ENCODE measurements at places on chromosomes 16 and 17. TPM values are rescaled to one million over a fixed set of nuclear protein-coding genes. Genes with fewer than 3 reads are reported as not detected.

GRCh38 chr17:57818066-57818465 is 31.8 kb downstream of the MRPS23 start:
- no peak for DNase-seq

DNA sequence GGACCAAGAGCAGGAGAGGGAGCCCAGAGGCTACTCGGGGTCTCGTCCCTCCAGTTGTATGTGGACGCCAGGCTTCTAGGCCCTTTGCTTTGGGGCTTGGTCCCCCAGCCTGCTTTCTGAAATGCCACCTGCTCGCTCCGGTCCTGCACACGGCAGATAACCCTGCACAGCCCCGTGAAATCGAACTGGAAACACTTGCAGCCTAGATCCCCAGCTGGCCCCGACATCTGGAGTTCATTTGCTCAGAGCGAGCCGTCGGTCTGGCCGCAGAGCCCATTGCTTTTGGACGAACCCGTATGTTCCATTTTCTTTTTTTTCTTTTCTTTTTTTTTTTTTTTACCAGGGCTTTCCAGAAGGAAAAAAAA is 22.9 kb downstream of the C1QTNF1 start:
- no peak for DNase-seq

GRCh38 chr16:1933097-1933661 is 9.8 kb downstream of the MSRB1 start:
- no peak for DNase-seq

- DNase-seq, result no peak
These were observed 40.8 kb upstream of the SEC14L1 start for GRCh38 chr17:77099997-77100396.

DNA sequence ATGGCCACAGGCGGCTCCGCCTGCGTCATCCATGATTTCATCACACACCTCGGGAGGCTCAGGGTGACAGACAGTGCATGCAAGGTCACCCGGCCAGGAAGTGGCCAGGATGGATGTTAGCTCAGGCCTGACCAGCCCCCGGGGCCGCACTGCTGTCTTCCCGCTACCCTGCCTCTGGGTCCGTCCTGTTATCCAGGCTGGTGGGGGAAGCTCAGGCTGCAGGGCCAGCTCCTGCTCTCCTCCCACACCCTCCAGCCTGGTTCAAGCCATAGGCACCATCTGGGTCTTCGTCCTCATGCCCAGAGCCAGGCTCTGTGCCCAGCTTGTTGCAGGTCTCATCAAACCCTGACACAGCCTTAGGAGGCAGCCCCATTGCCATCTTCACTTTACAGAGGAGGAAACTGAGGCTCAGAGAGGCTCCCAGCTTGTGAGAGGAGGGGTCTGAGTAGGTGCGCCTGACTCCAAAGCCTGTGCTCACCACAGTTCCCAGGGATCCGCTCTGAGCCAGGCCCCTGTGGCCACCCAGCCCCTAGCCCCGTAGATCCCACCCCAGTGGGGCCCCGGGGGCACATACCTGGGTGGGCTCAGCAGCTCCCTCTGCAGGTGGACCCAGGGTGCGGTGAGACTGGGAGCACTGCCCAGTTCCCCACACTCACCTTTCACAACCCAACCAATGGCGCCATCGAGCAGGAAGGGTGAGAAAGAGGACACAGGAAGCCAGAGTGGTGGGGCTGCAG is 412 bp upstream of the ADGRG3 start:
- DNase-seq, result no peak

DNA sequence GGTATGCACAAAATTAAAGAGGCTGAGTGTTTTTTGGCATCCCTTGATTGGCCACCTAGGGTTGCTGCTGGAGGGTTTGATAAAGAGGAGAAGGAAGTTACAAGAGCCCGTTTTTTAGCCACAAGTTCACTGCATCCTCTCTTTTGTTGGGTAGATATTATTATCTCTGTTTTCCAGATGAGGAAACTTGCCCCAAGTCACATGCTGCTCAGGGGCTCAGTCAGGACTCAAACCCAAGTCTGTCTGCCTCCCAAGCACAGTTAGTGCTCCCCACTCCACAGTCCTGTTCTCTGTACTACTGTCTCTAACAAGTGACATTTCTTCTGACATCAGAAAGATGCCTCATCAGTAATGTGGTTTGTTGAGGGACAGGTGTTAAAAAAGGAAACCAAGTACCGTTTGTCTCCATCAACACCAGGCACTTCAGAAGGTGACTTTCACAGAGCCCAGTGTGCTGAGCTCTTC is 1.4 kb downstream of the NT5M start:
- DNase-seq, result no peak

DNA sequence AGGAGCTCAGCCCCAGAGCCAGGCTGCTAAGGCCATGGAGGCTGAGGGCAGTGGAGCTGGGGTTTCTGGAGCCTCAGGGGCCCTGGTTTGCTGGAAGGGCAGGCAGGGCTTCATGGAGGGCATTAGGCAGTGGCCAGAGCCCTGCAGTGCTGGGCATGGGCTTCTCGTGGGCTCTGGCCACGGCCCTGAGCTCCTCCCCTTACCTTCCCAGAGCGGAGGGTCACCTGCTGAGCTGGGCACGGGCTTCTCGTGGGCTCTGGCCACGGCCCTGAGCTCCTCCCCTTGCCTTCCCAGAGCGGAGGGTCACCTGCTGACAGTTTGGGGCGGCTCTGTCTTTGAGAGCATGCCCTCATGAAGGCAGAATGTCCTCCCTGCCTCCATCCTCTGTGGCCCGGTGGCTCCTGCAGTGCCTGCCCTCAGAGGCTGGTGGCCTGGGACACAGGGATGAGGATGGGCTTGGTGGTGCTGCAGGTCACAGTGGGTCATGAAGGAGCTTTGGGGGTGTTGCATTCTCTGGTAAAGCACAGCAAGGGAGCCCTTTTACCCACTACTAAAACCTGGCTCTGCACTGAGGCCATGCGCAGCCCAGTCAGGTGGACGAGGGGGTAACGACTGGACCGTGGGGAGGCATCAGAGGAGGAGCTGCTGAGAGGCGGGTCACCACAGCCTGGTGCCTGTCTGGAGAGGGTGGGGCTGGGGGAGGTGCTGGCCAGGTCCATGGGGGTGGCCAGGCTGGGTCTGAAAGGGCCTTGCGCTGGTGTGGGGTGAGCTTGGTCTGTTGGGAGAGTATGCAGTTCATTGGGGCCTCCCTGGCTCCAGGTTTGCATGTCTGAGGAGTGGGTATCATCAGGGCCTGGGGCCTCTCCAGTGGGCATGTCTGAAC is 2.9 kb upstream of the RNPS1 start:
- no peak for DNase-seq

DNA sequence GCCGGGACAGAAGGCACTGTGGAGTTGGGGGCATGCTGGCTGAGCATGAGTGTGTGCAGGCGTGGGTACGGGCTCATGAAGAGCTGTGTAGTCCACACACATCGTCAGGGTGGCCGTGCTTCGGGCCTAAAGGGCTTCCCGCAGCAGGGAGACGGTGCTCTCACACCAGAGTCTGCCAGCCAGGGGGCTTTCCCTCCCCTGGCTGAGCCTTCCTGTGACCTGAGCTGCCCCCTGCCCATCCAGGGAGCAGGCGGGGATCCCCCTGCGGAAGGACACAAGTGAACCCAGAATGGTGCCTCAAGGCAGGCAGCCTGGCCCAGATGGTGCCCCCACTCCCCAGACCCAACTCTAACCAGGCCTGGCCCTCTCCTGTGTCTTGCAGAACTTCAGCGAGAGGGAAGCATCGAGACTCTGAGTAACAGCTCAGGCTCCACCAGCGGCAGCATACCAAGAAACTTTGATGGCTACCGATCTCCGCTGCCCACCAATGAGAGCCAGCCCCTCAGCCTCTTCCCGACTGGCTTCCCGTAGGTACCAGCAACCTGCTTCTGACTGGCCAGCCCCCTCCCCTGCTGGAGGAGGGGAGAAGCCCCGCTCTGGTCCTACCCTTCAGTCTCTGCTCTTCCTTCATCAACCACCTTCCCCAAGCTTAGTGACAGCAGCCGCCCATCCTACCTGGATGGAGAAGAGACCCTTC is 7.9 kb upstream of the TBX2 start:
- DNase-seq, result no peak

- DNase-seq, result no peak
These were observed 125.2 kb downstream of the RAP1GAP2 start for GRCh38 chr17:2921443-2921842.

DNA sequence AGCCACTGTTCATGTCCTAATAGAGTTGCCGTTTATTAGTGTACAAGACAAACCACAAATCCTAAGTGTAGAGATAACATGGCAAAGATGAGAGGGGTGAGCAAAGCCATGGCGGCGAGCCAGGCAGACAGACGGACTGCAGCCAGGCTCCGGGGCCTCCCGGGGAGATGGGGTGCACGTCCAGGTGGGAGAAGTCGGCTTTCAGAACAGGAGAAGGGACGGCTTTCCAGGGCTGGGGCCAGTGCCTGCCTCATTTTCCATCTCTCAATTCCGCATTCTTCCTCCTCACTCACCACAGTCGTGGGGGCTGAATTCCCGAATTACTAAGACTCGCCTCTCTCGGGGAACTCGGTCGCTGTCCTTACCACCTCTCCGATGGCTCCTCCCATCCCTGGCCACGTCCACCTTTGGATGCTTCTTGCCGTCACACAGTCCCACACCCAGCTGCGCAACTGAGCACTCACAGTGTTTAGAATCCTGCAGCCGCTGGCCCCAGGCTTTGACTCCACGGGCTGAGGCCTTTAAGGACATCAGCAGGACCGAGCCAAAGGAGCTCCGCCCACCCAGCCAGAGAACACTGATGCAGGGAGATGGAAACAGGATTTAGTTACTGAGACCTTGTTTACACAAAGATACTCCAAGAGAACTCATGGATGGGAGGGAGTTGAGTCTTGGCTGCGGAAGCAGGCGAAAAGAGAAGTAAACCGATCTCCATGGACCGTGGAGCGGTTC is 59.7 kb downstream of the RNF112 start:
- no peak for DNase-seq

DNA sequence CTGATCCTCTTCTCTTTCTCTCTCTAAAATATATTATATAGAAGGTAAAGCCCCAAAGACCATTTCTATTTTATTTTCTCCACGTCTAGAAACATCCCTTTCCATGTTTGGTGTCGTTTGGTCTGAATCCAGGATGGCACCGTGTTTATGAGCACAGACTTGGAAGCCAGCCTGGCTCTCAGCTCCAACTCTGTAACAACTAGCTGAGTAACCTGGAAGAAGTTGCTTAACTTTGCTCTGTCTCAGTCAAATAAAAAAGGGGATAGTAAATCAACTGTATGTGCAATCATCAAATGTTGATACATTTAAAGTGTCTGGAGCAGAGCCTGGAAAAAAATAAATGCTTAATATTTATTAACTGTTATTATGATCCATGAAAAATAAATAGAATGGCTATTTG is 249.8 kb upstream of the MAF start:
- no peak for DNase-seq

- no peak for DNase-seq
These were observed 164.7 kb downstream of the CNTNAP4 start for GRCh38 chr16:76441876-76442275.

DNA sequence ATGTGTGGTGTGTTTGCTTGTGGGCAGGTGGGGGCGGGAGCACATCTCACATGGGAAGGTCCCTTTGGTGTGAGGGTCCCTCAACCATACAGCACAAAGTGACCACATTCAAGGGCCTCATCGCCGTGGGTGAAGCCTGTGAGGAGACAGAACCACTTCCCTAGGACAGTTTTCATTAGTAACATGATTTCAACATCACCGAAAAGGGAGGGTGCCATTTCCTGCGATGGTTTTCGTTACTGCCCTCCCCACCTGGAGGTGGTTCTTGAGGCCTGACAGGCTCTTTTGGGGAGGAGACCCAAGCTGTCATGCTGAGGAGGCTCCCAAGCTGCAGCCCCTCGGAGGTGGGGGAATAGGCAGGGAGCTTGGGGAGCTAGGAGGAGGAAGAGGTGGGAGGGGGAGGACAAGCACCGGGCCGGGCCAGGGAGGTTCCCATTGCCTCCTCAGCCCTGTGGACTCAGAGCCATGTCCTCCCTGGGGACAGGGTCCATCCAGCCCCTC is 9.5 kb downstream of the CD300LB start:
- DNase-seq, result no peak

DNA sequence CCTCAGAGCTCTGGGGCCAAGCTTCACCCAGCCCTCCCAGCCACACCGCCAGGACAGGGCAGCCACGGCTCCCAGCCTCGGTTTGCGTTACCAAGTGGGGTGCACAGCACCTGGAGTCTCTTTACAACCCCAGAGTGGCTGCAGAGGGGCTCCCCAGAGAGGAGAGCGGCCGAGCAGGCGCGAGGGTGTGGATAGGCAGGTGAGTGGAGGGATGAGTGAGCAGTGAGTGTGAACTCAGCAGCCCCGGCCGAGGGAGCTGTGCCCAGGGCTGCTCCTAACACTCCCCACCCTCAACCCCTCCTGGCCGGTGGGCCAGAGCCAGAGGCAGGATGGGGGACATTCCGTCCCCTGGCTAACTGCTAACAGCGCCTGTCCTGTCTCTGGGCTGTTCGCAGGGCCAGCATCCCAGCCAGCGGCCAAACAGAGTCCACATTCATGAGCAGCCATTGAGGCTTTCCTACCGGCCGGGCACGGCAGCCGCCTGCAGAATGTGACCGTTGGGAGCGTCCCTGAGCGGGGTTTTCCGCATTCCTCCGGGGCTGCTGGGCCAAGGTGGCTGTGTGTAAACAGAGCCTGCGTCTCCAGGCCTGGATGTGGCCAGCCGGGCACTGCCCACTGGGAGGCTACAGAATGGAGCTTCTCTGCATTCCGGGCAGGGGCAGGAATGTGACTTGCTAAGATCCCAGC is 5.3 kb downstream of the ZNF469 start:
- DNase-seq, result no peak

DNA sequence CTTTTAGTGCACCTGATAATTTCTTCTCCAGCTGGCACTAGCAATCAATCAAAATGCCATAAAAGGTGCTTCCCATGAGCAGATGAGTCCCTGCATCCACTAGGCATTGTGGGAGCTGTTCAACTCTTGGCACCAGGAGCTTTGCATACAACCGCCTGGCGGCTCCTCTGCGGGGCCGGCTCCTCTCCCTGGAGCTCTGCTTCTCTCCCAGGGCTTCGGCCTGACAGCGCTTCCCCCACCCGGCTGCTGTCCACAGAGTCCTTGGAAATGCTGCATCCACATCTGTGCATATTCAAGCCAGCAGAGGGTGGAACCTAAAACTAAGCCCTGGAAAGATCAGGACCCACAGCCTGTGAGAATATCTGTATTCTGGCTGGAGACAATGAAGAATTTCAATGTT is 62.9 kb downstream of the LMF1 start:
- peak; percentile 7 for DNase-seq

GRCh38 chr17:21382560-21383495 is 6.7 kb downstream of the KCNJ12 start:
- DNase-seq, result no peak

GPRC5B gene
- total RNA-seq, result 2.5 TPM

RND2 gene
- 1.1 TPM for total RNA-seq

GP1BA gene
- 1.6 TPM for total RNA-seq

KRTAP2-3 gene
- total RNA-seq, result not detected

CHST4 gene
- total RNA-seq, result not detected

CHST5 gene
- total RNA-seq, result not detected

CTRB1 gene
- not detected for total RNA-seq

FAM171A2 gene
- 0.31 TPM for total RNA-seq

ACSM2A gene
- total RNA-seq, result not detected

KCNJ16 gene
- total RNA-seq, result not detected

All from T-helper 17 cell (primary cell).